ENCODE measurements at places on chromosomes 11 and 22.

- no peak for DNase-seq
These were observed 12.7 kb upstream of the KAT5 start for GRCh38 chr11:65699306-65699705.

DNA sequence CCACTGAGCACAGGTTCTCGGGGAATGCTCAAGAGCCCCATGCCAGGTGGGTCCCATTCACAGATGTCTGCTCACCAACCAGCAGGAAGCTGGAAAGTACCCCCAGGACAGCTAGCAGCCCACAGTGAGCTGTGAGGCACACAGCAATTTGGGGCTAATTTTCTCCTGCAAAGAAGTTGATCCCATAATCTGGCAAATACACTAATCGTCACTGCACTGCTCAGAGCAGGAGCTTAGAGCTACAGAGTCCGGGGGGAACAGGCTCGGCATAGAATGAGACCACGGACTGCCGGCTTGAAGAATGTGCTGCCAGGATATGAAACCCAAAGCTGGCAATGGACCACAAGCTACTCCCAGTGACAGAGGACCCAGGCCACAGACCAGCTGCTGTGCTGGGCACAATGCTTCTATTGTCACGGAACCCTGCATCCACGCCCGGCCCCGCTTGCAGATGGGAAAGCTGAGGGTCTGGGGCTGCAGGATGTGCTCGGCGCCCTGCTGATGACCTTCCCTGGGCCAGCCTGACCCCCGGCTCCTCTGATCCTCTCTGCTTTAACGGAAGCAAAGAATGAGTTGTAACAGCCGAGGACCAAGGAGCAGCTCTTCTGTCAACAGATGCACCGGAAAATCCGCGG lies 239.7 kb downstream of the CTTN start:
- DNase-seq = no peak

GRCh38 chr11:11581481-11581880 lies 40.3 kb downstream of the GALNT18 start:
- no peak for DNase-seq

- no peak for DNase-seq
These were observed 28.8 kb downstream of the TOB2 start for GRCh38 chr22:41417622-41418390.

DNA sequence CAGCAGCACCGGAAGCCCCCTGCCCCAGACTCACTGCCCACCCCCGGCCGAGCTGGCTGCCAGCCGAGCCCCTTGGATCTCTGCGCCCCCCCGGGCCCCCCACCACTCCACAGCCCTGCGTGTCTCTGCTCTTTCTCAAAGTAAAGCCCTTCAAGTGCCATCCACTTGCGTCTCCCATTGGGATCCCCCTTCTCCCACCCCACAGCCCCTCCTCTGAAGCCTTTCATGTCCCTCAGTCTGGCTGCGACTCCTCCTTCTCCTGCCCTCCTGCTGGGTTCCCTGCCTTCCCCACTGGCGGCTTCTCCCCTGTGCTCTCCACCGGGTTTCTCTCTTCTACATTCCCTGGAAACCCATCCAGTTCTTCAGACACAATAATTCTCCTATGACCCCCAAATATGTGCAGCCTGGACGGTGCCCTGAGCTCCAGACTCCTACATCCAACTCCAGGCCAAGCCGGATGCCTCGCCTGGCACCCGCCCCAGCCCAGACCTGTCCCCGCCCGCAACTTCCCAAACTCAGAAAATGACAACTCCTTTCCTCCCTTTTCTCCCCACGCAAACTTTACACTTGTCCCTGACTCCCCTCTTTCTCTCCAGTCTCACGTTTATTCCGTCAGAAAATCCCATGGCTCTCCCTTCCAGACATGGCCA lies 108.9 kb downstream of the WNT7B start:
- DNase-seq = no peak

DNA sequence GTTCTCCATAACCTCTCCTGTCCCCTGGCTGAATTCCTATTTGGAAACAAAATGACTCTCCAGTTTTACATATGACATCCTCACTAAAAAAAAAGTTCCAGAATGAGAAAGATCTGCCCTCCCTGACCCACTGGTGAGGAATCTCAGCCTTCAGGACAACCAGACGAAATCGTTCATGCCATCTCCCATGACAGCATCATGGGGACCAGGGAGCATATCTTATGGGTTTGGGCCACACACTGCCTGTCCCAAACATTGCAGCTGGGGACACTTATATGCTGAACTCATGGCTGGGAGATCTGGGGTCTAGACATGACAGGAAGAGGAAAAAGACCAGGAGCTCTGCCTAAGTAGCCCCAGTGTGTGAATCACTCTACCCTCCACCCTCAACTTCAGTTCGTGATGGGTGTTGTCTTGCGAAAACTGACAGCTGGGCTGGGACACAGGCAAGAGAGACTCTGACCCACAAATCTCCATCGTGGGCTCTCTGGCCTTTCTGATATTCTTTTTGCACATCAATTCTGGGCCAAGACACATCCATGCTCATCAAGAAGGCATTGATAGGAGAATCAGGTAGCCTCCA lies 102.0 kb downstream of the ZNF280B start:
- DNase-seq = no peak

DNA sequence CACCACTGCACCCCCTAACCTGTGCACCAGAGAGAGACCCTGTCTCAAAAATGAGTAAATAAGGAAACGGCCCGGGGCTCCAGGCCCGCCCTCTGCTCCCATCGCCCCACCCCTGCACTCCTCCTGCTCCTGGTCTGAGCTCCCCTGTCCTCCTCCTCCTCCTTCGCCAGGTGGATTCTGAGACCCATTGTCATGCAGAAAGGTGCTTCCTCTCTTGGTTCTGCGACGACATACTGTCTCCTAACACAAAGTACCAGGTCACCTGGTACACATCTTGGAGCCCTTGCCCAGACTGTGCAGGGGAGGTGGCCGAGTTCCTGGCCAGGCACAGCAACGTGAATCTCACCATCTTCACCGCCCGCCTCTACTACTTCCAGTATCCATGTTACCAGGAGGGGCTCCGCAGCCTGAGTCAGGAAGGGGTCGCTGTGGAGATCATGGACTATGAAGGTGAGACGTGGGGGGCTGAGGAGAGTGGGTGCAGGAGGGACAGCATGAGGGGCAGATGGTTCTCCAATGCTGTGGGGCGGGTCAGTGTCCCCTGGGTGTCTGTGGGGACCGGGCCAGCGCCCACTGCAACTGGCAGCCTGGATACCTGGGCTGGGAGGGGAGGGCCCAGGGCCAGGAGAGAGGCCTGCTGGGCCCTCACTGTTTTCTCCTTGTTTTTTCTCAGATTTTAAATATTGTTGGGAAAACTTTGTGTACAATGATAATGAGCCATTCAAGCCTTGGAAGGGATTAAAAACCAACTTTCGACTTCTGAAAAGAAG lies 3.1 kb upstream of the APOBEC3D start:
- DNase-seq = no peak

DNA sequence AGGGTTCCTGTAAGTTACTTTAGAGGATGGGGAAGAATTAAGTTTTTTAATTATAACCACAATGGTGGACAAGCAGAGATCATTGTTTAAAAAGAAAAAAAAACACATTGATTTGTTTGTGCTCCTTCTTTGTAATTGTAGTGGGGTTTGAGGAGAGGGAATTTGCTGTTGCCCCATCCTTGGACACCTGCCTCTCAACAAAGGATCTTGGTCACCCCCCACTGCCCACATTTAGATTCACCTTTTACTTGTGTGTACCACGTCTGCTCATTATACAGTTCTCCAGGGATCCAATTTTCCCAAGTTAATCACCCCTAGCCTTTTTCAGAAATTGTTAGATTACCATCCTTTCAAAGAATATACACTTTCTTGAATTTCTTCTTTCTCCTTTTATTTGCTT lies 53.0 kb downstream of the DNAJC24 start:
- no peak for DNase-seq

DNA sequence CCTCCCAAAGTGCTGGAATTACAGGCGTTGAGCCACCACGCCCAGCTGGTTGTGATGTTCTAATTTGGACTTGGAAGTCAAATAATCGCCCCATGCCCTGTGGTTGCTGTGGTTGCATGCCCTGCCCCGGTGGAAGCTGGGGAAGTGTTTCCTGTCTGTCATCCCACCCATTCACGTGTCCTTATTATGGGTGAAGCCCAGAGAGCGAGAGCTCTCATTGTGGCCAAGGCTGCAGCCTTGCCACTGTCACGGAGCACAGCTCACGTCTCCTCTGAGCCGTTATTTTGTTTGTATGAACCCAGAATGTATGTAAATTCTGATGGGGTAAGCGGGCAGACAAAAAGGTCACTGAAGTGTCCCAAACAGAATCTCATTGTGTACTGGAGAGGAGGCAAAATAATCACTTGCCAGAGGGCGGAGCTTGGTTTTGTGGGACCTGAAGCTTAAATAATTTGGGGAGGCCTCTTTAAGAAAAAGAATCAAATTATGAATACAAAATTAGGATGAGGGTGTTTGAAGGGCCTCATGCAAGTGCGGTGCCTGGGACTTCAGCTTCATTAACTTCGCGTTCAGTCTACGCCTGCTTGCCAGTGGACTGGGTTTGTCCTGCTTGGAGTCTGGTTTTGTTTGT lies 25.8 kb upstream of the TREH start:
- no peak for DNase-seq

DNA sequence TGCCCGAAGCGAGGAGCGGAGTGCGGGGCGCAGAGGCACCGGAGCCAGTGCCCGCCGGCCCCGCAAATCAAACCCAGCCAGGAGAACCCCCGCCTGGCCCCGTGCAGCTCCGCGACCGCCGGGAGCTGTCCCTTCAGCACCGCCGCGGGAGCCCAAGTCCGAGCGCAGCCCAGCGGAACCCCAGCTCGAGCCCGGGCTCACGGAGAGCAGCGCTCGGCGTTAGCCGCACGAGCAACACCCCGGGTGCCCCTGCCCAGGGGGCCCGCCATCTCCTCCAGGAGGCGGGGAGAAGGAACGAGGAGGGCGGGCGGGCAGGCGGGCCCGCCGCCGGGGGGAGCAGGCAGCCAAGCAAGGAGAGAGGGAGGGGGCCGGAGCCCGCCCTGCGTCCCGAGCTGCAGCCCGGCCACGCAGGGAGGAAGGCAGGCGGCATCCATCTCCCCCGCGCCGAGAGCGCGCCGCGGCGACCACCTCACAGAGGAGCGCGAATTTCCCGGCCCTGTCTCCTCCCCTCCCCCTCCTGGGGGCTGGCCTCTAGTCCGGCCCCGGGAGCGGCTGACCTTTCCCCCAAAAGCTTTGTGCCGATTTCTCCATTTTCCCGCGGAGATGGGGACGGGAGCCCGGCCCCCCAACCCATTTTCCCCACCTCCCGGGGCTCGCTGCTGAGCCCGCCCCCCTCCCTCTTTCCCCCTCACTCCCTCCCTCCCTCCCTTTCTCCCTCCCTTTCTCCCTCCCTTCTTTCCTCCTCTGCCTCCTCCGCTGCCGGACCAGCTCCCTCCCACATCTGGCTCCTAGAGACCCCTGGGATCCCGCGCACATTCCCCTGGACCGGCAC lies 621 bp downstream of the KCNC1 start:
- DNase-seq = no peak

- DNase-seq = no peak
These were observed 9.2 kb upstream of the FAM83F start for GRCh38 chr22:39985383-39986035.

GRCh38 chr22:50190941-50191741 lies 5.4 kb downstream of the TRABD start:
- DNase-seq = peak; percentile 56

GRCh38 chr11:113577356-113578032 lies 102.3 kb upstream of the DRD2 start:
- no peak for DNase-seq

- no peak for DNase-seq
These were observed 77.1 kb upstream of the TTC12 start for GRCh38 chr11:113237261-113237660.

Data from activated CD8-positive, alpha-beta memory T cell treated with anti-CD3 and anti-CD28 coated beads for 1 hour (primary cell).